ENCODE measurements at places on chromosomes 12 and 14. TPM values are rescaled to one million over a fixed set of nuclear protein-coding genes. Genes with fewer than 3 reads are reported as not detected.

DNA sequence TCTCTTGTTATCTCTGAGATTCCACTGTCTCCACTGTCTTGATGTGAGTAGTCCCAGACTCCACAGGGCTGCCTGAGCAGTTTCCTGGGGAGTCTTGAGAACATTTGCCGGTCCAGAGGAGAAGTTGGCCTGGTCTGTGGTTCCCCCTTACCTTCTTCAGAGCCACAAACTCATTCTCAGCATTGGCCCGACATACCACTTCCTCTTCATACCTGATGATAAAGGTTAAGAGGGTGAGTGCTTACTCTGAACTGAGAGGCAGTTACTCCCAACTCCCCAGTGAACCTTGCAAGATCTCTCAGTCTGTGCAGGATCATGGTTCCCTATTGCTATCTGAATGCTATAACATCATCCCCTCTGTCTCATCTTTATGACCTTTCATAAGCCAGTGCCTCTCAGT, 2.6 kb downstream of the KRT84 start:
- peak; percentile 21 for DNase-seq

Gene PMEL
- total RNA-seq: 2.0 TPM

Gene SLC7A7
- 16.7 TPM for total RNA-seq

GRCh38 chr12:58159941-58160340, 218.6 kb downstream of the ATP23 start:
- no peak for DNase-seq

DNA sequence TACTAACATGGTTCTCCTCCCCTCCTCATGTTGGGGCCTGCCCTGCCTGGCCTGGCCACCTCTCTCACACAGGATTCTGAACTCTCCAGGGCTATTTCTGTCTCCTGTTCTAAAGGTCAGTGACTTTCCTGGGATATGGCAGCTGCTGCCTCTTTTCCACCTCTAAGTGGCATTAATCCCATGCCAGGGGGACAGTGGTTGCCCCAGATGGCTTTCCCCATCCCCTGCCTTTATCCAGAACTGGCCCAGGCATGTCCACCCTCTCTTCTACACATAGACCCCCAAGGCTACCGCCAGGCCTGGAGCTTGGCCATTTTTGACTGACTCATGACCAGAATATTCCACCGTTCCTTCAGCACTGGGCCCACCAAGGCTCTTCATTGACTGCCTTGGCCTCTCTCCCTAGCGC, 90.4 kb downstream of the IRF2BPL start:
- DNase-seq: no peak

Gene LRP1-AS
- not detected for total RNA-seq

- DNase-seq: no peak
Observed at GRCh38 chr12:111270239-111270638, 98.7 kb downstream of the PHETA1 start.

All from aorta (tissue), 5 donors.